Left kidney (tissue), 8 donors: ENCODE measurements at places on chromosomes 13 and 19.
A peak's percentile ranks its signal among the peaks of the same experiment; 100 is the strongest.

DNA sequence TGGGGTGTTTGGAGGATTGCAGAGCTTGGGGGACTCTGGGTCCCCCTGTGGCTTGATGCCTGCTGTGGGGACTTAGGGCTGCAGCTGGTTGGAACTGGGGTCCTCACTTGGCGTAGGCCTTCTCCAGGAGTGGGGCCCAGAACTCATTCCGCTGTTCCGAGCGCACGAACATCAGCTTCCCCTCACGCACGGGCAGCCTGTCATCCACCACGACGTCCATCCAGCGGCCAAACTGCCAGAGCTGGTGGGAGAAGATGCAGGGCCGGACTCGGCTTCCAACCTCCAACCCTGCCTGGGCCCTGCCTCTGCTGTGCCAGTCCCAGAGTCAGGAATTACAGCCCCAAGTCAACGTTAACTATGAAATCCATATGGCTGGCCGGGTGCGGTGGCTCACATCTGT lies 2.6 kb downstream of the CAPN12 start:
- no peak for DNase-seq

- no peak for DNase-seq
These were observed 177.5 kb downstream of the ABCC4 start for GRCh38 chr13:95123726-95124125.

GRCh38 chr19:16398530-16399249 lies 73.1 kb downstream of the EPS15L1 start:
- no peak for DNase-seq

- no peak for DNase-seq
These were observed 2.5 kb downstream of the KPNA3 start for GRCh38 chr13:49789968-49790367.

- no peak for DNase-seq
These were observed 6.9 kb downstream of the KCNK6 start for GRCh38 chr19:38326591-38326990.

- DNase-seq, result no peak
These were observed 9.4 kb upstream of the PAN3 start for GRCh38 chr13:28128926-28129325.

GRCh38 chr13:77000475-77000874 lies 8.6 kb downstream of the CLN5 start:
- no peak for DNase-seq

DNA sequence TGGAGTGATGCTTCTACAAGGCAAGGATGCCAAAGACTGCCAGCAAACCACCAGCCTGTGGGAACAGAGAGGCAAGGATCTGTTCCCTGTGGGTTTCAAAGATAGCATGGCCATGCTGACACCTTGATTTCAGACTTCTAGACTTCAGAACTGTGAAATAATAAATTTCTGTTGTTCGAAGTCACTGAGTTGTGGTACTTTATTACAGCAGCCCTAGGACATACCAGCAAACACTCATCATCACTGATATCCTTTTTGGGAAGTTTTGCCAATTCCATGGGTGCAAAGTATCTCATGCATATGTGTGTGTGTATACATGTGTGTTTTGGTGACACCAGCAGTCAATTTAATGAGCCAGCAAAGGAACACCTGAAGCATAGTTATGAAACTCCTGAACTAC lies 21.0 kb downstream of the LMO7 start:
- no peak for DNase-seq

DNA sequence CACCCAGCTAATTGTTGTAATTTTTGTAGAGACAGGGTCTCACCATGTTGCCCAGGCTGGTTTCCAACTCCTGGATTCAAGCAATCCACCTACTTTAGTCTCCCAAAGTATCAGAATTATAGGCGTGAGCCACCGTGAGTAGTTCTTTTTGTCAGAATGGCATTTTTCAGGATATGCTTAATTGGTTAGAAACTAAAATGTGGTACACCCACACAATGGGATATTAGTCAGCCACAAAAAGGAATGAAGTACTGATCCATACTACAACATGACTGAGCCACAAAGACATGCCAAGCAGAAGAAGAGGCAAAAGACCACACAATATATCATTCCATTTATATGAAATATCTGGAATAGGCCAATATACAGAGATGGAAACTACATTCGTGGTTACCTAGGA lies 41.7 kb upstream of the MAP3K10 start:
- DNase-seq, result no peak

GRCh38 chr19:38388349-38389100 lies at the start of gene SPRED3:
TSS of gene SPRED3 (plus strand) at chr19:38388697. CDS start at chr19:38390303, 1,606 bp downstream.
- DNase-seq, result peak; percentile 65

DNA sequence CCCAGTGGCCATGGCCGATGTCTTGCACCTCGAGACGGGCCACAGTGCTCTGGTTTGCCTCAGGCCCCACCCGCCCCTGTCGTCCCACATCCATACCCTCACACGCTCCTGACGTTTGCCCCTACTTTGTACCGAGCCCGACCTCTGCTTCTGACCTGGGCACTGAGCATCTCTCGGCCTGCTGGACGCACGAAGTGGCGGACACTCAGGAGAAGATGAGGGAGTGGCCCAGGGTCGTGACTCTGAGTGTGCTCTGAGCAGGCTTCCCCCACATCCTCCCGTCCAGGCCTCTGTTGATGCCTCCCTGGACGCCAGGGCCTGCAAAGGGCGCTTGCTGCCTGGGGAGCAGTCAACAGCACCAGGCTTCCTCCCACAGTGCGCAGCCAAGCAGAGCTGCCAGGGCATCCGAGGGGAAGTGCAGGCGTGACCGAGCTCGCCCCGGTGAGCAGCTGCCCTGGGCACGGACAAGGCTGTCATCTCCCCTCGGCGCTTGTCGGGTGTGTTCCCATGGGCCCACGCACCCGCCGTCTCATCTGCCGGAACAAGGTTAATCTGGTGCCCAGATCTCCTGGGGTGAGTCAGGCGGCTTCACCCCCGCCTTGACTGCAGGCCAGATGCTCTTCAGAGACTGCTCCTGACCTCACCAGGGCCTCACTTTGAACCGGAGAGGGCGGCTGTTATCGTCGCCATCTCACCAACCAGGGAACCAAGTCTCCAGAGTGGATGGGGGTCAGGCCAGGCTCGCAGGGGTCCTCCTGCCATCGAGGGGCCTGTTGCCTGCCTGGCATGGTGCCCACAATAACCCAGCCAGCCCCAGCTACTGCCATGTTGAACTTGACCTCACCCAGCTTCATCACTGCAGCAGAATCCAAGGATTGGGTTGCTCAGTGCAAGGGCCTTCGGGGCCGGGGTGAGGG lies 27.2 kb downstream of the COMP start:
- DNase-seq, result no peak

DNA sequence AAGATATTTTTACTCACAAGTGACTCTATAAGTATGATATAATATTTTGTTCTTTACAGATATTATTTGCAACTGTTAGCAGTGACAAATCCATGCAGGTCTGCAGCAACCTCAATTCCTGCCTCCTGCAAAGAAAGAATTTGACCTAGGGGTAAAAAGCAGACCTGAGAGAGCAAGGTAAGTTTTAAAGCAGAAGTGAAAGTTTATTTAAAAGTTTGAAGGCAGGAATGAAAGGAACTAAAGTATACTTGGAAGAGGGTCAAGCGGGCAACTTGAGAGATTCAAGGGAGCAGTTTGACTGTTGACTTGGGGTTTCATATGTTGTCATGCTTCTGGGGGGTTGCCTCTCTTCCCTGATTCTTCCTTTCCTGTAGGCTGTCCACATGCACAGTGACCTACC lies 520.1 kb upstream of the PCDH20 start:
- no peak for DNase-seq

DNA sequence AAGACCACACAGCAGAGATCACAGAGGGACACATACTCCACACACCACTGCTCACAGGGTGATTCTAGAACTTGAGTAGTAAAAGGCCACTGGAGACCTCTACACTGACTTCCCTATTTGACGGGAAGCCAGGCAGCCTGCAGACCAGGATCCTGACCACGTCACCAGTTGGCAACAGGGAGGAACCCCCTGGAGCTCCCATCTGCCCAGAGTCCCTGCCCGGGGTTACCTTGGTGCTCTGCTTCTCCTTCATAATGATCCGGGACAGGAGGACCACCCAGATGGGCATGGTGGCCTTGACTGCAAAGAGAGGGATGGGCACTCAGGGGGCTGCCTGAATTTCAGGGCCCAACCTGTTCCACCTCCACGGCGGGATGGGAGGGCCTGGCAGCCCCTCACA lies 932 bp downstream of the SLC35E1 start:
- no peak for DNase-seq

DNA sequence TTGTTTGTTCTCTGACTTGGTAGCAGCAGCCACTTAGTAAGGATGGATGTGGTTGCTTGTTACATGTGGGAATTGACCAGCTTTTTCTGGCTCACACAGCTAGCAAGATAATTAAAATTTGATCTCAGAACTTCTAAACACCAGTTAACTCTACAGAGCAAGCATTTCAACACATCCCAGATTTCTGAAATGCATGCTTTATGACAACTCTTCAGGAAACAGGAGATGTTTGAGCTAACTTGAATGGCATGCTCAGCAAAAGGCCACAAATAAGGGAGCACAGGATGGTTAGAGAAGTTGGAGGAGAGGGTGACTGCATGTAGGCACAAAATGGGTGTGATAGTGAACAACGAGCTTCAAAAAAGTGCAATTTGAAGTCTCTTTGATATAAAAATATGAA lies 167.1 kb upstream of the SPRY2 start:
- no peak for DNase-seq

- DNase-seq, result no peak
These were observed 778 bp downstream of the MUC16 start for GRCh38 chr19:9009431-9009830.

DNA sequence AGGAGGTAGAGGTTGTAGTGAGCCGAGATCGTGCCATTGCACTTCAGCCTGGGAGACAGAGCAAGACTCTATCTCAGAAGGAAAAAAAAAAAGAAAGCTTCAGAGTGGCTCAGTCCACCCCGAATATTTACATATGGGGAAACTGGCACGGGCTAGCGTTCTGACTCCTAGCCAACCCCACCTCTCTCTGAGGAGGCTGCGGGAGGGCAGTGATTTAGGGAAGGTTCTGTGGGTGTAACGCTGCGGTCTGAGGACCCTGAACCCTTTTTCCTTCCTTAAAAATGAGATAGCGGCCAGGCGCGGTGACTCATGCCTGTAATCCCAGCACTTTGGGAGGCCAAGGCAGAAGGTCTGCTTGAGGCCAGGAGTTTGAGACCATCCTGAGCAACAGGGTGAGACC lies 5.0 kb downstream of the LRRC25 start:
- DNase-seq, result no peak

DNA sequence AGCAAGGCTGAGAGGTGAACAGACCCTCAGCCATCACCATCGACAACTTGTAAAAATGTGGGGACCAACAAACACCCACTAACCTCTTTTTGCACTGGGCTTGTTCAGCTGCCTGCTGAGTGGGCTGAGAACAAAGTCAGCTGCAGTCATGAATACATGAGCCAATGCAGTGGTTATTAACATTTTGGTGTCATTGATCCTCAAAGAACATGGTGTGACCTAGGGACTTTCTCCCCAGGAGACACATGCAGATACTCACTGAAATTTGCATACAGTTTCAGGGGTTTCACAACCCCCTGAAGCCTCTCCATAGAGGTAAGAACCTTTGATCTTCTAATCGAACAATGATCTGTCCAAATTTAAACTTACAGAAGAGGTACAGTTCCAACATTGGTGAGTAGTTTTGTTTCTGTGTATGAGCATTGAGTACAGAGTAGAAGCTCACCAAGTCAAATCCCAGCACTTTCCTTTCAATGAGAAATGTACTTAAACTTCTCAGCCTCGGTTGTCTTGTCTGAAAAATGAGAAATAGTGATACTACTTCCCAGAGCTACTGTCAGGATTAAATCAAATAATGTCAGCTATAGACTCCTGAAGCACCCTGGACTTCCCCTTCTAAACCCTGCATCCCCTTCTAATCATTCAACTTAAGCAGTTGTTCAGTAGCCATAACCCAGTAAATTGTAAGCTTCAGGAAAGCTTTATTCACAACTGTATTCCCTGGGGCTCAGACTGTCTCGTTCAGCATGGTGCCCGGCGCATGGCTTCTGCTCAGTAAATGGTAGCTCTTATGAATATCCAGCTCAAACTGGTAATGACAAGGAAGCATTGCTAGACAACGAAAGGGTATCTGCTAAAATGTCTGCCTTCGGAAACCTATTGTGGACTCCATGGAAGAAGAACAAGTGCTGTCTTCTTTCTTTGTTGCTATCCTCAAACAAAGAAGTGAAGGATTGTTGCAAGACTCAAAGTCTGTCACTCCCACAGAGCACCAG lies 148.7 kb downstream of the FOXO1 start:
- DNase-seq, result no peak

GRCh38 chr13:112586334-112586960 lies 1.5 kb downstream of the TUBGCP3 start:
- no peak for DNase-seq

DNA sequence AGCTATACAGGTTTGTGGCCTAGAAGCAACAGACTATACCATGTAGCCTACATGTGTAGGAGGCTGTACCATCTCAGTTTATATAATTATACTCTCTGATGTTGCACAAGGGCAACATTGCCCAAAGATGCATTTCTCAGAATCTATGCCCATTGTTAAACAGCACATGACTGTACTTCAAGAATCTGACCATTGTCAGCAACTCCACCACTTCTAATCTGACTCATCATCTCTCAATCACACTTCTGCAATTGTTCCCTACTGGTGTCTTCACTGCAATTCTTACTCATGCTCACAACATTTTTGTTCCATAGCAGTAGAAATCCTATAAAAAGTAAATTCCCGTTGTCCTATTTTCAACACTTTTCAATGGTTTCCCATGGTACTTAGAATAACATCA lies 63.9 kb upstream of the ATXN8OS start:
- DNase-seq, result no peak

GRCh38 chr19:32498648-32499200 lies 82.3 kb upstream of the PDCD5 start:
- no peak for DNase-seq

- no peak for DNase-seq
These were observed 7.8 kb downstream of the SIN3B start for GRCh38 chr19:16837035-16837362.

GRCh38 chr19:29538146-29538545 lies 12.4 kb downstream of the VSTM2B start:
- no peak for DNase-seq

GRCh38 chr19:50252111-50252886 lies 48.9 kb downstream of the MYH14 start:
- DNase-seq, result no peak

DNA sequence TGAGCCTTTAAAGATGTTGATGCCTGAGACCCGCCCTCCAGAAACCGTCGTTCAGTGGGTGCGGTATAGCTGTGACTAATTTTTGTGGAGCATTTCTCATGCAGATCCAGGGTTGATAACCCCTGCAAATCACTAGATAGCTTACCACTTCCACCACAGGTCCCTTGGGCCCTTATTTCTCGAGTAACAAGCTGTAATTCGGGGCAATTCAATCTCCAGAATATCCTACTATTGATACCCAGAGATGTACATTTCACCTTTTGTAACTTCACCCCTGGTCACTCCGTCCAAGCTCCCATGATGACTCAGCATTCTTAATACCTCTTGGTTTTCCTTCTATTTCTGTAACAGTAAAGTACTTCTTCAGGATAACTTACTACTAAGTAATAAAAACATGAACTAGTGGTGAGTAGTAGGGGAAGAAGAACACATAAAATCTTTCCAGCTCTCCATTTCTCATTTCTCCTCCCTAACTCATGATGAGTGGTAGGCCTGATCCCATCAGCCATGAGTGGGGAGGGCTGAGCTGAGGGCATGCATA lies 71.9 kb upstream of the UBL3 start:
- DNase-seq, result no peak

GRCh38 chr13:109933476-109933875 lies 147.1 kb upstream of the IRS2 start:
- no peak for DNase-seq

- no peak for DNase-seq
These were observed 25.6 kb downstream of the MLLT1 start for GRCh38 chr19:6253954-6254733.

- DNase-seq, result no peak
These were observed 41.2 kb upstream of the TRPC4 start for GRCh38 chr13:37910790-37911189.
